Stimulated activated CD8-positive, alpha-beta memory T cell treated with anti-CD3 and anti-CD28 coated beads, Interleukin-4, amount 100 ng/mL, for 48 hours (primary cell): ENCODE measurements at places on chromosomes 2 and 18.

GRCh38 chr2:240959941-240960308 is 38.5 kb upstream of the SNED1 start:
- peak; percentile 13 for DNase-seq

DNA sequence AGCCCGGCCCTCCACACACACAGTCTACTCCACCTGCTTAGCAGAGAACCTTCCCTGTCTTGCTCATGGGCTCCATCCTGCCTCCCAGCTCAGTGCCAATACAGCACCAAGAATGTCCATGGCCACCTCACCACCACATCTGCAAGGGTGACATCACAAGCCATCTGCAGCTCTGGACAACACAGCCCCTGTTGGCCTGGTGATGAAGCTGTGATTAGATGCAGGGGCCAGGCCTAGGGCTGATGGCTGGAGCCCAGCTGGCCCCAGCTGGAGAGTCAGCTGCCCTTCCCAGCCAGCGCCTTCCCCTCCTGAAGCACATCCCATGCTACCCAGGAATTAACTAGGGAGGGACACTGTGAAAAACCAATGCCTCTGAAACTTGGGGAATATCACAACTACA is 91.1 kb downstream of the TTC32 start:
- DNase-seq = no peak

DNA sequence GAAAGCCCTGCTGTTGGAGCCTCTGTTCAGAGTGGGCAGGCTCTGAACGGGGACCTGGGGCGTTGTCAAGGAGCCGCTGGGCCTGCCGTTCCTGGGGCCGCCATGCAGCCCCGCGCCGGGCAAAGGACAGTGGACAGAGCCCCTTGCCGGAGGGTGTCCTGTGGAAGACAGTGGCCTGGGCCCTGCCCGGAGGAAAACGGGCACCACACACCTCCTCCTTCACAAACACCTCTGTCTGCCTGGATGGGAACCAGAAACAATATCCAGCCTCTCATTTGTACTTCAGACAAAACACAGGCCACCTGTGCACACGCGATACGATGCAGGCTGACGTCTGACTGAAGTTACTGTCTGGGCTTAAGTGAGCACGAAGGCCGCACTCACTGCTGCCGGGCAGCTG is 233.7 kb downstream of the TWIST2 start:
- DNase-seq = no peak

GRCh38 chr2:44955593-44956392 is 14.3 kb downstream of the SIX3 start:
- DNase-seq = peak; percentile 91

GRCh38 chr2:209029249-209029648 is 394.6 kb upstream of the MAP2 start:
- DNase-seq = no peak

DNA sequence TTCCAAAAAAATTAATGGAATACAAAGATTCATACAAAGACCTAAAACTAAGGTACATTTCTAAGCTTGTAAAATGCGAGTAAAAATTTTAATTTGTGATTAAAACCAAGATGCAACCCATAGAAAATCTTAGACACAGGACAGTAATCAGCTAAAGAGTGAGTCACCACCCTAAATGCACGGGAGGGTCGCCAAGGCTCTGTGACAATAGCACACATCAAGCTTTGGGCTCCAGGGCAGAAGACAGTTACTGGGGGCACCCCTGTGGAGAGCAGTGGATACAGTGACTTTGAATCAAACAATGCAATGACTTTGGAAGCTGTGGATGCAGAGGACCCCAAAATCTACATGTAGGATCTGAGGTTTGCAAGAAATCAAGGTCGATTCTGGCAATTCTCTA is 7.5 kb downstream of the FLACC1 start:
- no peak for DNase-seq

- no peak for DNase-seq
Observed at GRCh38 chr2:64485331-64485730, 31.4 kb downstream of the LGALSL start.

DNA sequence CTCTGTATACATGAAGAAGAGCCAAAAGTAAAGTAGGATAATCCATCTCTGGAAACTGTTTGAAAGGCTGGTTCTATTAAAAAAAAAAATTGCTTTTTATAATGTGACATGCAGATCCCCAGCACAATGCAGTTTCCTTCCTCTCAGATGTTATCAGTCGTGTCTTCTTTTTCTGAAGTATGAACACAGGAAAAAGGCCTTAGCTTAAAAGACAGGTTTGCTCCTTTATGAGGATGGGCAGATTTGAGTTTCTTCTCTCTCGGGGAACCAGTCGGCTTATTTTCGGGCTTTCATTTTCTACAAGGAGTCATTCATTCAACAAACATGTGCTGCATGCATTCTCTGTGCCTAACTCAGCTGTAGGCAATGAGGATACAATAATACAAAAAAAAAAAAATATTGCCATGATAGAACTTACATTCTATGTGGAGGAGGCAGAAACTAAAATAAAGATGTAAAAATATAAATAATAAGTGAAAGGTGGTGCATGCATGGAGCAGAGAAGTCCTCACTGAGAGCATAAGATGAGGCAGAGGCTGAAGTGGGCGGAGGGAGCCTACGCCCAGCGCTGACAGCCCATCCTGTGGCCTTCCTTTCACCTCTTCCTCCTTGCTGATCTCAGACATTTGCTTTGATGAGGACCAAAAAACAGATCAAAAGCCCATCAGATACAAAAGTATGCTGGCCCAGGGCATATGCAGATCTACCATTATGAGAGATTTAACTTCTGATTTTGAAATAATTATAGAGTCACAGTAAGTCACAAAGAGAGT is at the start of gene CD226:
Gene CD226 (minus strand): TSS at position 513 of the 773 bp plus-strand sequence. CDS start 467 bp downstream, at position 46.
- peak; percentile 60 for DNase-seq

- DNase-seq = no peak
Observed at GRCh38 chr2:24881623-24882022, 38.4 kb downstream of the ADCY3 start.

GRCh38 chr18:69261406-69261805 is 139.3 kb upstream of the DOK6 start:
- no peak for DNase-seq

- DNase-seq = no peak
Observed at GRCh38 chr2:7609556-7609955, 692.3 kb downstream of the RNF144A start.

GRCh38 chr18:31399306-31400032 is 22.9 kb downstream of the DSG4 start:
- DNase-seq = no peak

DNA sequence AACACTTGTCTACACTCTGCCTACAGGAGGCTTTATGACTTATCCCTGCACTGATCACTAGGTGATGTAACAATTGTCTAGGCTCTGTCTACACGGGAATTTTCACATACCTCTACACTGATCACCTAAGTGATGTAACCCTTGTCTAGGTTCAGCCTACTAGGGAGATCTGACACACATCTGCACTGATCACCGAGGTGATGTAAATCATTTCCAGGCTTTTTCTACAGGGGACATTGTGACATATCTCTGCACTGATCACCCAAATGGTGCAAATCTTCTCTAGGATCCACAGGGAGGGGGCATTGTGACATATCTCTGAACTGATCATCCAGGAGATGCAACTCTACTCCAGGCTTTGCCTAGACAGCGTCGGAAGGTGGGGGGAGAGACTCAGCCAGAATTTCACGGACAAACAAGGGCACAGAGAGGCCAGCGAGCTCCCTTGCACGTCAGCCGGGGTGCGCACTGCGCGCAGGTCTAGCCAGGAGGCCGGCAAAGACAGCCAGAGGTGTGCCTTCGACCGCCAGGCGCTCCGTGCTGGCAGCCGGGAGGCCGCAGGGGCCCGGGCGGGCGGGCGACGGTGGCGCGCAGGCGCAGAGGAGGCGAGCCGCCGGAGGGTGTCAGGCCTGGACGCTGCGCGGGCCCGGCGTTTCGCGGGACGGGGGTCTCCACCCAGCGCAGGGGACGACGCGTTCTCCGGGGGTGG is 46.9 kb upstream of the USP14 start:
- DNase-seq = peak; percentile 77

- DNase-seq = no peak
Observed at GRCh38 chr18:3458378-3458777, 8.4 kb downstream of the TGIF1 start.

GRCh38 chr2:11097038-11097720 is 58.1 kb upstream of the SLC66A3 start:
- DNase-seq = no peak

DNA sequence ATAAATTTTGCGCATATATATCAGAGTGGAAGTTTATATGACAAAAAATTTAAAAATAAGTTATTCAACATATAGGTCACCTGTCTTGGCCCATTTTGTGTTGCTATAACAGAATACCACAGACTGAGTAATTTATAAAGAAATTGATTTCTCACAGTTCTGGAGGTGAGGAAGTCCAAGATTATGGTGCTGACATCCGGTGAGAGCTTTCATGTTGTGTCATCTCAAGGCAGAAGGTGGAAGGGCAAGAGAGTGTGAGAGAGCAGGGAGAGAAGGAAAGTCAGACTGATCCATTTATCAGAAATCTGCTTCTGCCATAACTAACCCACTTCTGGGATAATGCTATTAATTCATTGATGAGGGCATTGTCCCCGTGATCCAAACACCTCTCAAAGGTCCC is 9.0 kb upstream of the FEZ2 start:
- no peak for DNase-seq

DNA sequence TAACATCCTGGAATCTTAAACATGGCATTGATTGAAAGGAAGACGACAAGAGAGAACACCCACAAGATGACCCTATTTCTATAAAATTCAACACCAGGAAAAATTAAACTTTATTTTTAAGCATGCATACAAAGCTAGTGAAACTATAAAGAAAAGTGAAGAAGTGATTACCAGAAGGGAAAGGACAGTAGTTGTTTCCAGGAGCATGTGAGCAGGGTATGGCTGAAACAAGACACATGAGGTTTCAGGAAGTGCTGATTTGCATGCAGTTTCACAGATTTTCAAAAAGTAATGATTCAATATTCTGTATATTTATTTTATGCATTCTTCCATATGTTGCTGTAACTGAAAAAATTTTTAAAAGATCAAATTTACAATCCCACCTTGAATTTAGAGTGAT is 24.6 kb upstream of the DAW1 start:
- DNase-seq = no peak

DNA sequence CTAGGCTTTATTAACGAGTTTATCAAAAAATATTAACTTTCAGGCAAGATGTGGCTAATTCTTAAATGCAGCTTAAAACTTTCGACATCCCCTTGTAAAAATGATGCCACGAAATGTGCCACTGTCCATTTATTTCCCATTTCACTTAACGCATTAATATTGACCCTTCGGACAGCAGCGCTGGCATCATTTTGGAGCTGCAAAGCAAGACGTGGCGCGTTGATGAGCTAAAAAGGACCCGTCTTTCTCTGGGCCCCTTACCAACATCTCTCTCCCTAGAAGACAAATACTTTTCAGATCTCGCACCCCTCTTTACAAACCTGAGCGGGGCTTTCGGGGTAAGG is 367.9 kb downstream of the MTX2 start:
- DNase-seq = no peak

DNA sequence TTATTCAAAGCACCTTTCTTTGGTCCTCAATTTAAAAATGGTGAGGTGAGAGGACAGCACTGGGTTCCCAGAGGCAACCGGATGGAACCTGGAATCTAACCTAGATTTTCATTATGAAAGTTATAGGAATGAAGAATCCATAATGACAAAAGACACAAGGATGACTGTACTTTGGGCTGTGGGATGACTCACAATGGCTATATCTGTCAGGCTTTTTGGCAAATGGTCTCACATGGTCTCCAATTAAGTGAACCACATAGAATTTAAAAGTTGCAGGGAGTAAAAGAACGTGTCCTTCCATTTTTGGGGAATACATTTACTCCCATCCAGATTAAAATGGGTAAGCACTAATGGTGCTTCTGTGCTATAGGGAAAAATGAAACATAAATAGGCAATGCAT is 31.8 kb upstream of the LYPD1 start:
- no peak for DNase-seq

- peak; percentile 51 for DNase-seq
Observed at GRCh38 chr2:225122583-225123486, 80.6 kb upstream of the DOCK10 start.

- no peak for DNase-seq
Observed at GRCh38 chr2:108444941-108445840, 3.8 kb upstream of the GCC2 start.

DNA sequence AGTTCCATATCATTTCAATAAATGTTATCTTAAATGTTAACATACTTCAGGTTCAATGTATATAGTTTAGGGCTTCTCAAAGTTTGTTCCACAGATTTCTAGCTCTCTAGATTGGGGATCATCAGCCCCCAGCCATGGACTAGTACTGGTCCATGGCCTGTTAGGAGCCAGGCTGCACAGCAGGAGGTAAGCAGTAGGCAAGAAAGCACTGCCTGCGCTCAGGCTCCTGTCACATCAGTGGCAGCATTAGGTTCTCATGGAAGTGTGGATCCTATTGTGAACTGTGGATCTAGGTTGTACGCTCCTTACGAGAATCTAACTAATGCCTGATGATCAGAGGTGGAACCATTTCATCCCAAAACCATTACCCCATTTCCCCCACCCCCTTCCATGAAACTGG is 531.1 kb downstream of the PARD3B start:
- no peak for DNase-seq

DNA sequence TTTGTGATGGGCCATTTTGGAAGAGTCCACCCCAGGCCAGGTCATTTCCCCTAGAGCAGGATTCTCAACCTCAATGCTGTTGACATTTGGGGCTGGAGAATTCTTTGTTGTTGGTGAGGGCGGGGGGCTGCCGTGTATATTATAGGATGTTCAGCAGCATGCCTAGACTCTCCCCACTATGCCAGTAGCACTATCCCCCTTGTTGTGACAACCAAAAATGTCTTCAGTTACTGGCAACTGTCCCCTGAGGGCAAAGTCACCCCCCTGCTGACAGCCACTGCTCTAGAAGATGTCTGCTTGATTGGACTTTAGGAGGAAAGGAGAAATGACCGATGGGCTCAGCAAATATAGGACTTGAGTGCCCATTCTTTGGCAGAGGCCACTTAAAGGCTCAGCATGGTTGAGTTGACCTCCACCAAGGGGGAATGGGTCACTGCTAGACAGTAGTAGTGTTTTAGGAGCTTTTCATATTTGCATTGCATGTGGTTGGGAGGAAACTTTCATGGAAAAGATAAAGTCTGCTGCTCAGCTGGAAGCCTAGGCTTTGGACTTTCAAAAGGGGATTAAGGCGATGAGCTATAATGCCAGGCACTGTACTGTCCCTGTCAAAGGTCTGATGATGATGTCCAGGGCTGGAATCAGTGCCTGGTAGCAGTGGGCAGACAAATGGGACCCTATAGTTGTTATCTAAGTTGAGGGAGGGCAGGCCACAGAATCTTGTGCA is 61.1 kb upstream of the MCFD2 start:
- DNase-seq = no peak

GRCh38 chr2:95385570-95385984 is 16.9 kb upstream of the FAHD2A start:
- no peak for DNase-seq

GRCh38 chr2:29042561-29043075 is 31.7 kb downstream of the PCARE start:
- DNase-seq = no peak

GRCh38 chr18:11740461-11740860 is 51.4 kb downstream of the GNAL start:
- DNase-seq = no peak

GRCh38 chr2:238525990-238526389 is 99.3 kb downstream of the ASB1 start:
- no peak for DNase-seq
